ENCODE measurements at places on chromosomes 4 and X. TPM values are rescaled to one million over a fixed set of nuclear protein-coding genes. Genes with fewer than 3 reads are reported as not detected.

GRCh38 chr4:81353861-81354260 is 117.8 kb downstream of the RASGEF1B start:
- no peak overlapping the region for H3K4me3 ChIP-seq
- no peaks in the 10 kb centered on the region for H3K36me3 ChIP-seq
- H3K27ac ChIP-seq: no peak overlapping the region
- no peaks in the 10 kb centered on the region for H3K4me1 ChIP-seq
- DNase-seq: no peak

GRCh38 chr4:20676501-20677197 is 23.6 kb upstream of the PACRGL start:
- no peak for DNase-seq
- no peaks in the 10 kb centered on the region for H3K4me1 ChIP-seq
- H3K27ac ChIP-seq: no peak overlapping the region
- H3K36me3 ChIP-seq: no peaks in the 10 kb centered on the region

GRCh38 chr4:83548151-83548905 is 12.4 kb downstream of the GPAT3 start:
- H3K27me3 ChIP-seq: no peaks in the 10 kb centered on the region
- peak; percentile 60 for DNase-seq
- H3K27ac ChIP-seq: no peak overlapping the region

GRCh38 chr4:95360256-95360903 is 188.4 kb downstream of the UNC5C start:
- H3K4me1 ChIP-seq: no peaks in the 10 kb centered on the region
- H3K36me3 ChIP-seq: no peaks in the 10 kb centered on the region
- H3K27me3 ChIP-seq: no peaks in the 10 kb centered on the region

- no peaks in the 10 kb centered on the region for H3K4me1 ChIP-seq
- H3K4me3 ChIP-seq: no peak overlapping the region
- H3K36me3 ChIP-seq: no peaks in the 10 kb centered on the region
- no peaks in the 10 kb centered on the region for H3K27me3 ChIP-seq
These were observed 1026.0 kb downstream of the ADGRL3 start for GRCh38 chr4:62226082-62226481.

GRCh38 chr4:174009686-174010451 is 273.6 kb downstream of the FBXO8 start:
- DNase-seq: no peak
- no peaks in the 10 kb centered on the region for H3K27me3 ChIP-seq
- no peaks in the 10 kb centered on the region for H3K4me1 ChIP-seq
- no peak overlapping the region for H3K4me3 ChIP-seq
- no peak overlapping the region for H3K27ac ChIP-seq
- H3K36me3 ChIP-seq: no peaks in the 10 kb centered on the region

- H3K4me3 ChIP-seq: no peak overlapping the region
- H3K36me3 ChIP-seq: no peaks in the 10 kb centered on the region
- DNase-seq: no peak
- H3K4me1 ChIP-seq: no peaks in the 10 kb centered on the region
- no peaks in the 10 kb centered on the region for H3K27me3 ChIP-seq
These were observed 48.9 kb upstream of the TMSB15B start for GRCh38 chrX:103913356-103914020.

The CHIC1 gene
- total RNA-seq: 18.9 TPM

The ADAM29 gene
- total RNA-seq: not detected

The CXorf51A gene
- not detected for total RNA-seq
